Heart left ventricle (tissue), 16 donors: ENCODE measurements at places on chromosomes 16 and 17.
A peak's percentile ranks its signal among the peaks of the same experiment; 100 is the strongest.

DNA sequence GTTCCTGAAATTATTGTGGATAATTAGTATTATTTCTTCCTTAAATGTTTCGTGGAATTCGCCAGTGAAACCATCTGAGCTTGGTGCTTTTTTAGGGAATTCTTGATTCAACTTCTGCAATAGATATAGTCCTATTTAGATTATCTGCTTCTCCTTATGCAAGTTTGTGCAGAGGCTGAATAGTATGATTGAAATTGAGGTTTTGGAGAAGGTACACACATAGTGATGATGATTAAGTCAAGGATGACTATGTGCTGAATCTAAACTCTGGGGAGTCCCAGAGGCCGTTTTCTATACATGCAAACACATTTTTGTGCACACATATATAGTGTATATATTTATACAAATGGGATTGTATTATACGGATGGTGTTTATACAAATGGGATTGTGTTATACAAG lies 5.2 kb upstream of the MYH4 start:
- H3K4me3 ChIP-seq = no peak overlapping the region
- DNase-seq = no peak
- H3K27ac ChIP-seq = no peak overlapping the region

DNA sequence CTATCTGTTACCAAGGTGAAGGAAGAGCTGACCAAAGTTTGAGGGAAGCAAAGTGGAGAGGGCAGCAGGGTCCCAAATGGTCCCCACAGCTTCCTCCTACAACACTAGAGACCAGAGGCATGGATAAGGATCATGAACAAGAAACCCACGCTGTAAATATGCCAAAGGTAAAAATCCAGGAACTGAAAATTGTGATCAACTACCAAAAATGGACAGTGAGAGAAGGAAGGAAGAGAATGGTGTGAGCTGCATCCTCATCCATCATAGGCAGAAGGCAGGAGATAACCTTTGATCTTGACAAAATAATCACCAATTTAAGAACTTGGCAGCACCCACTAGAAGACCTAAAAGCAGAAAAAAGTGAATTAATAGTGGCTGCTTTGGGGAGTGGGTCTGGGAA lies 66.2 kb downstream of the CYTH1 start:
- no peaks in the 10 kb centered on the region for H3K27me3 ChIP-seq
- H3K4me1 ChIP-seq = peaks cover 6% of the 10 kb centered on the region
- no peaks in the 10 kb centered on the region for H3K36me3 ChIP-seq
- H3K4me3 ChIP-seq = no peak overlapping the region
- no peak overlapping the region for H3K27ac ChIP-seq

- H3K4me1 ChIP-seq = peaks cover 50% of the 10 kb centered on the region
- no peak for DNase-seq
- H3K27ac ChIP-seq = peak overlapping the region; percentile 94
- no peaks in the 10 kb centered on the region for H3K36me3 ChIP-seq
- no peak overlapping the region for H3K4me3 ChIP-seq
Measured at GRCh38 chr16:15141586-15141985, 47.5 kb upstream of the RRN3 start.

DNA sequence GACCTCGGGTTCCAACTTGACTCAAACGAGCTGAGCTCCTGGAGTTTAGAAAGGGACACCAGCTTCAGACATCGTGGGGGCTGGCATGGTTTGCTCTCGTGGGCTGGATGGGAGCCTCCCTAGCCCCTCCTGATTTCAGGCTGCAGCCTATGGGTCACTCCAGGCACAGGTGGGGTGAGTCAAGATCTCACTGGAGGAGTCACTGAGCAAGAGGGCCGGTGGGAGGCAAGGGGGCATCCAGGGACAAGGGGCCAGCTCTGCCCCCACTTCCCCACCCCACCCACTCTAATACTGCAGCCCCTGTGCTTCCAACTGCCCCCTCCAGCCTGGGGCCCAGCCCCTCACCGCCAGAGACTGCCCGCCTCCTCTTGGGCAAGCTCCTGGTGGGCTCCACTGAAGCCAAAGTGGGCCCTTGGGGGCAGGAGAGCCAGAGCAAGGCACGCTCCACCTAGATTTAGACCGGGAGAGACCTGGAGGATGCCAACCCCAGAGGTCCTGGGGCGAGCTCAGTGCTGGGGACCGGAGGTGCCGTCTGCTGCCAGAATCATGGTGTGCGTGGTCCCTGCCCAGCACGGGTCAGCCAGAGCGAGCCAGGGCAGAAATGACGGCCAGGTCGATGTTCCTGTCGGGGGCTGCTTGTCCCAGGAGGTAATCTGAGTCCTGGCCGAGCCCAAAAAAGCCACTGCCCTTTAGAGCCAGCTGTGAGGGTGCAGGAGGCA lies 6.4 kb downstream of the SLC16A3 start:
- no peak overlapping the region for H3K4me3 ChIP-seq
- peaks cover 44% of the 10 kb centered on the region for H3K36me3 ChIP-seq
- no peaks in the 10 kb centered on the region for H3K27me3 ChIP-seq
- peak; percentile 18 for DNase-seq
- no peak overlapping the region for H3K27ac ChIP-seq
- peaks cover 67% of the 10 kb centered on the region for H3K4me1 ChIP-seq

DNA sequence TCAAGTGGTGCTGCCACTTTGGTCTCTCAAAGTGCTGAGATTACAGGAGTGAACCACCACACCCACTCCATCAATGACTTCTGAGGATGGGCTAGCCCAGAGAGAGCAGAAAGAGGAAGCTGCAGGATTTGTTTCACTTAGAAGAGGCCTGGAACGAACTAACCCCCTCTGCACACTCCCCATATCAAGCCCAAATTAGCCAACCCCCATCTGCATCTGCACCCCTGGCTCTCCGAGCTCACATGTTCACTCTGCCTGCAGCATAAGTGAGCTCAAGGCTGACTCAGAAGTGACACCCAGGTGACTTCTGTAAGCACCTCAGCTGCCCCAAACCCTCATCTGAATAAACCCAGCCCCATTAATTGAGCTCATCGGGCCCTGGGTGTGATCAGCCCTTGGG lies 4.8 kb downstream of the SCNN1G start:
- H3K4me3 ChIP-seq = no peak overlapping the region
- peaks cover 8% of the 10 kb centered on the region for H3K4me1 ChIP-seq
- no peak for DNase-seq
- H3K27ac ChIP-seq = no peak overlapping the region
- no peaks in the 10 kb centered on the region for H3K36me3 ChIP-seq
- peaks cover 15% of the 10 kb centered on the region for H3K27me3 ChIP-seq

DNA sequence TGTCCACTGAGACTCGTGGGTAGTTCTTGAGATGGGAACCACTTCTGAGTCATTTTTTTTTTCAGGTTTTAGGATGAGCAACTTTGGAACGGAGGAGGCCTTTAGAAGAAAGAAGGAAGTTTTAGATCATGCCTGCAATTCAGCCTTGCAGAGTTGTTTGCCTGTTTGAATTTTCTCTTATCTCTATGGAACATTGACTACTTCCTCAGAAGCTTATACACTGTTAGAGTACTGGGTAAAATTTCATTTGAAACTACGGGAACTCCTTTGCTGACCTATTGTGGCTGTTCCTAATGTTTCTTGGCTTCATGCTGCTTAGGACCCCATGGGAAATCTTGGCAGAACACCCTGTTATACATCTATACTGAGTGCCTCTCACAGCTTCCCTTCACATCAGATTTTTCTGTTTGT lies 70.8 kb downstream of the MAP2K6 start:
- H3K4me1 ChIP-seq = peaks cover 21% of the 10 kb centered on the region
- DNase-seq = no peak
- no peak overlapping the region for H3K4me3 ChIP-seq
- peak overlapping the region; percentile 83 for H3K27ac ChIP-seq
- H3K36me3 ChIP-seq = no peaks in the 10 kb centered on the region
- H3K27me3 ChIP-seq = no peaks in the 10 kb centered on the region

GRCh38 chr16:85314512-85314971 lies 202.3 kb upstream of the CIBAR2 start:
- no peak overlapping the region for H3K4me3 ChIP-seq
- no peak for DNase-seq
- peaks cover 19% of the 10 kb centered on the region for H3K4me1 ChIP-seq

DNA sequence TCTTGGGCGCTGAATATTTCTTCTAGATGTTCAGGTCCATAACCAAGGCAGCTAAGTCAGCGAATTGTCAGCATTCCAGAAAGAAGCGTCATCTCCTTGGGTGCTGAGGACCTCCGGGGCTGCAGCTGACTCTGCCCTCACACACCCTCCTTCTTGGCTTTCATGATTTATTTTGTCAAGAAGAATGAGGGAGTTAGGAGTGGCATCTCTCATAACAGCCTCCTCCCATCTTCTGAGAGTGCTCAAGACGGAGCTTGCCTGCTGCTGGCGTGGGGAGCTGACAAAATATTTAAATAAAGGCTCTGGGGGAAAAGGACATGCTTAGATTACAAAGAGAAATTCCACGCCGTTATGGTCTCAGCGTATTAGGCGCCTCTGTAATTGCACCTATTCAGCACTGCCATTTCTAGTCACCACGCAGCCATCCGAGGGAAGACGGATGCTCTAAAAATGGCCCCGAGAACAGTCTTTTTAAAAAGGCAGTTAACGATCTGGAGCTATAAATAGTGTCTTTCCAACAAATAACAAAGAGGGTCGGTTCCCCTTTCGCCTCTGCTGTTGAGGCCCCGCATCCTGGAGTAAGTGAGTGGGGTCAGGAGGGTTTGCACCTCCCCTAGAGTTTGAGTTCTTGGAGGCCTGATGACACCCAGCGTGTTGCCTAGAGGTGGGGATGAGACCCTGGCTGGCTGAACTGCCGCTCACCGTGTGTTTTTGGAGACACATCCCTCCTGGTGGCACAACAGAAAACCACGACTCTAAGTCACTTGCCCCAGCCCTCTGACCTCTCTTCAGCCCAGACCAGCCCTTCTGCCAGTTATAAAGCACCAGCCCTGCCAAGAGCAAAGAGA lies 187.0 kb downstream of the CCDC182 start:
- H3K27ac ChIP-seq = no peak overlapping the region
- no peaks in the 10 kb centered on the region for H3K27me3 ChIP-seq
- no peak for DNase-seq
- no peak overlapping the region for H3K4me3 ChIP-seq

GRCh38 chr17:42274812-42275526 lies 1.2 kb downstream of the STAT5B start:
- H3K36me3 ChIP-seq = no peaks in the 10 kb centered on the region
- H3K4me3 ChIP-seq = peak overlapping the region; percentile 76
- DNase-seq = no peak
- H3K4me1 ChIP-seq = peaks cover 29% of the 10 kb centered on the region

GRCh38 chr17:13086142-13086769 lies 68.4 kb upstream of the ELAC2 start:
- H3K27ac ChIP-seq = no peak overlapping the region
- H3K4me3 ChIP-seq = no peak overlapping the region
- H3K36me3 ChIP-seq = no peaks in the 10 kb centered on the region
- peak; percentile 26 for DNase-seq
- H3K4me1 ChIP-seq = no peaks in the 10 kb centered on the region

- no peaks in the 10 kb centered on the region for H3K4me1 ChIP-seq
- H3K27me3 ChIP-seq = no peaks in the 10 kb centered on the region
- no peak overlapping the region for H3K4me3 ChIP-seq
- H3K36me3 ChIP-seq = no peaks in the 10 kb centered on the region
Measured at GRCh38 chr16:49940464-49941224, 84.4 kb upstream of the CNEP1R1 start.

DNA sequence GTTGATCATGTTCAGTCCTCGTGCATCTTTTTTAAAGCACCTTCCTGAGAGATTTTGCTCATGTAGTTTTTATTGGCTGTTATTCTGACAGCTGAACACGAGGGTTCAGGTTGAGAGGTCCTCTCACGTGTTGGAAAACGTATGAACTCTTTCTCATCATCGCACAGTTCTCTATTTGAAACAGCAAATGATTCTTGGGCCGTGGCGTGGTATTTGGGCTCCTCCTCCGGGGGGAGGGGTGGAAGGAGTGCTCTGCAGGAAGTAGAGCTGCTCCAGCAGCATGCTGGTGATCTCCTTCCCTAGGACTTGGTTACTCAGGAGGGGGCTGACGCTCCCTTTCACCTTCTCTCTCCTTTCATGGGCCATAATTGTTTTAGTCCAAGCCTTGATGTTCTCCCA lies 70.4 kb downstream of the KSR1 start:
- no peaks in the 10 kb centered on the region for H3K36me3 ChIP-seq
- H3K4me1 ChIP-seq = peaks cover 58% of the 10 kb centered on the region
- H3K4me3 ChIP-seq = no peak overlapping the region
- DNase-seq = peak; percentile 48

- no peak overlapping the region for H3K4me3 ChIP-seq
- no peak overlapping the region for H3K27ac ChIP-seq
- H3K27me3 ChIP-seq = no peaks in the 10 kb centered on the region
- peak; percentile 60 for DNase-seq
Measured at GRCh38 chr17:1067282-1067956, 70.5 kb downstream of the TIMM22 start.
